Tongue (tissue), 3 donors: ENCODE measurements at places on chromosomes 16 and 17. TPM values are rescaled to one million over a fixed set of nuclear protein-coding genes. Genes with fewer than 3 reads are reported as not detected.

DNA sequence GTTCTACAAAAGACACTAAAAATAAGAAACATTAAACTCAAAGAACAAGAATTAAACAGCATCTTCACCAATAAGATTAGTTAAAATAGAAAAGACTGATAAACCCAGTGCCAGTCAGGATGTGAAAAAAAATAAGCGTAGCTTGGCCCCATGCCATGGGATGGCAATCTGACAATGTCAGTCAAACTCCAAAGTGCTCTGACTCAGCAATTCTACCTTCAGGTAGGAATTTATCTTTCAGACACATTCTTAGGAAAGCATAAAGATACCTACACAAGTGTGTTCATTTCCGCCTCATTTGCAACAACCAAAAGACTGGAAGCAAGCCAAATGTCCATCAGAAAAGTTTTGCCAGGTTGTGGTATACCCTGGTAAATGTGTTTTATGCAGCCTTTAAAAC is 9.1 kb upstream of the MPO start:
- no peak for DNase-seq

DNA sequence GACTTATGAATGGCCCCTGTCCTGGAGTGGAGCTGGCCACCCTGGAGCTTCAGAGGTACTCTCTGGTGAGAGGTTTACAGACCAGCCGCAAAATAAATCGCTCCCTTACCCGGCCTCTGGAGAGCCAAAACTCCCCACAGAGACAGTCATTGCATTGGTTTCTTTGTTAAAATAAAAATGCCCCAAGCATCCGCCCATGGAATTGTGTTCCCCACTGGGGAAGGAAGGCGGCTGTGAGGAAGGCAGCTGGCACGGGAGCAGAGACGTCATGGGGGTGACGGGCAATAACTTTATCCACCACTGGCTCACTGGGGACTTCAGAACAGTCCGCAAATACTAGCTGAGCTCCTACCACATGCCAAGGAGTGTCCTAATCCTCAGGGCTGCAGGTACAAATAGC is 266.2 kb upstream of the FOXF1 start:
- DNase-seq: no peak

Gene ZNF597
- 2.3 TPM for total RNA-seq

GRCh38 chr17:51833045-51833444 is 325.5 kb downstream of the CA10 start:
- DNase-seq: no peak

Gene VAT1
- 66.7 TPM for total RNA-seq

Gene MPV17L
- total RNA-seq: 14.8 TPM

DNA sequence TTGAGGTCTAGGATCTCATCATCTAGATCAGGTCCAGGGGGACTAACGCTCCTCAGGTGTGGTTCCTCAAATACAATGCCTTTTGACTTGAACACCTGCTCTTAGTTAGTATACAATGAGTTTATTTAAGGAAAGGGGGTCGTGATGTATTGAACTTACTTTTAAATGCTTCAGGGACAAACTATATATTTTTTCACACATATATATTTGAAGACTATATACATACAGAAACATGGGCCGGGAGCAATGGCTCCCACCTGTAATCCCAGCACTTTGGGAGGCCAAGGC is 11.5 kb upstream of the USP32 start:
- no peak for DNase-seq

GRCh38 chr17:55281649-55282378 is 17.1 kb downstream of the HLF start:
- no peak for DNase-seq

DNA sequence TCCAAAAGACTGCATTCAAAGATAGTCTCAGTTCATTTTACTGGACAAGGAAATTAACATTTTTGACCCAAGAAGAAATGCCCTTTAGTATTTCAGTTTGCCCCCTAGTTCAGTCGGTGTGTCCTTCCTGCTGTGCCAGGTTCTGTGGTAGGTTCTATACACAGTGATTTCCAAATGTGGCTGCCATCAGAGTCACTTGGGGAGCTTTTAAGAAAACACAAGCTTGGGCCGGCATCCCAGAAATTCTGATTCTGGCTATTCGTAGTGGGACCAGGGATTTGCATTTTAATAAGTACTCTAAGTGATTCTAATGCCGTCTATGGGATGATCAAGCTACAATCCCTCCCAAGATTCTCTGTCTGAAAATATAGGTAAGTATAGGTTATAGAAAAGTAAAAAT is 10.2 kb downstream of the RSPRY1 start:
- DNase-seq: no peak

DNA sequence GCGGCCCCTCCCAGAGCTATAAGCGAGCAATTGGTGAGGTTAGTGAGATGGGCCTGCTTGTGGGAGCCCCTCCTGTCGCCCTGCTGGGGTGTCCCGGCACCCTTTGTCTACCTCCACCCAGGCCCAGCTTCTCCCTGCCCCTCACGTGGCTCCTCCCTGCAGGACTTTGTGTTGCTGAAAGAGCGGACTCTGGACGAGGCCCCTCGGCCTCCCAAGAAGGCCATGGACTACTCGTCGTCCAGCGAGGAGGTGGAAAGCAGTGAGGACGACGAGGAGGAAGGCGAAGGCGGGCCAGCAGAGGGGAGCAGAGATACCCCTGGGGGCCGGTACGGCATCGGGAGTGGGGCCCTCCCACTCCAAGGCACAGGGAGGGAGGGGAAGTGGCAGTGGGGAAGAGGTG is 6.1 kb upstream of the C17orf107 start:
- no peak for DNase-seq

Gene OTOP3
- total RNA-seq: 1.4 TPM

- DNase-seq: no peak
These were observed 24.5 kb downstream of the NCOR1 start for GRCh38 chr17:16190703-16191360.
